ENCODE measurements at places on chromosomes 5 and 9.

GRCh38 chr9:38024036-38024681, 44.9 kb downstream of the SHB start:
- DNase-seq = no peak

DNA sequence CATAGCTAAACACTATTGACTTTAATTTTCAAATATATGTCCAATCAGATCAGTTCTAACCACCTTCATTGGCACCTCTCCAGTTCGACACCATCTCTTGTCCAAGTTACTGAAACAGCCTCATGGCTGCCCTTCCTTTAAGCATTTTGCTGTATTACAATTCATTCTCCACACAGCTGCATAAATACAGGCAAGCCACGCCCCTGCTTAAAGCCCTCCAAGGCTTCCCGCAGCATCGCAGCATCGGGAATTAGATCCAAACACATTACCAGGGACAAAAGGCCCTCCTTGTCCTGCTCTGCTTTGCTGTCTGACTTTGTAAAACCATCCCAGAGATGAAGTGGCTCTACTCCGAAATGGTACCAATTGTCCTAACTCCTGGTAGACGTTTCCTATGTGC, 75.1 kb upstream of the RAI14 start:
- no peak for DNase-seq

DNA sequence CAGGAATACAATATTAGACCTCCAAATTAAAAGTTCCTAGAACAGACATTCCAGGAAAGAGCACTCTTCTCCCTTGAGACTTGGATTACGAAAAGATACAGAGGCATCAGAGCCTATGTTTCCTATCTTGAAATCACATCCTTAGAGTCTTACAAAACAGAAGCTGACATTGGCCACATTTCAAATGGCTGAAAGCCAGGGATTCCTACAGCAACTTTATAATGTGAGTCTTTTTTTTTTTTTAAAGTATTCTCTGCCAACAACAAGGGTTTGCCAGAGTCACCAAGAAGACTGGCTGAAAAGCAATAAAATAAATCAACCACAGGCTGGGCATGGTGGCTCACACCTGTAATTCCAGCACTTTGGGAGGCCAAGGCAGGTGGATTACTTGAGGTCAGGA, 63.1 kb downstream of the TRPM6 start:
- no peak for DNase-seq

- no peak for DNase-seq
Measured at GRCh38 chr5:99808657-99809230, 726.4 kb upstream of the FAM174A start.

- no peak for DNase-seq
Measured at GRCh38 chr5:83785176-83785668, 64.6 kb upstream of the HAPLN1 start.

All from activated T-helper 1 cell treated with Interleukin-2 at 50 U/mL for 16 hours (primary cell).